ENCODE measurements at places on chromosomes 1 and 21.

DNA sequence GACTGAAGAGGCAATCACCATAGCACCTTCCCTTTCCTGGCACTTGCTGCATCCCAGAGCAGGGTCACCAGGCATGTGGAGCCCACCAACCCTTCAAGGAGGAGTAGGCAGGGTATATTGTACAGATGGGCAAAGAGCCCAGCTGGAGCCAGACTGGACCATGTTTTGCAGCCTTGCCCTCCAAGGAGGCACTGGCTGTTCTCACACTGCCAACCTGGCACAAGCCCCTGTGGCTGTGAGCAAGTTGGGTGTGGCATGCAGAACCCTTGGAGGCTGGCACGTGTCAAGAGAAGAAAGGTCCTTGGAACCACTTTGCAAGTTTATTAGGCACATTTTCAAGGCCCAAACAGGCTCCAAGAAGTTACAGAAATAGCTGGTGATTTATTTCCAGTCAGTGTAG lies 146.4 kb downstream of the FOXD2 start:
- no peak for DNase-seq

DNA sequence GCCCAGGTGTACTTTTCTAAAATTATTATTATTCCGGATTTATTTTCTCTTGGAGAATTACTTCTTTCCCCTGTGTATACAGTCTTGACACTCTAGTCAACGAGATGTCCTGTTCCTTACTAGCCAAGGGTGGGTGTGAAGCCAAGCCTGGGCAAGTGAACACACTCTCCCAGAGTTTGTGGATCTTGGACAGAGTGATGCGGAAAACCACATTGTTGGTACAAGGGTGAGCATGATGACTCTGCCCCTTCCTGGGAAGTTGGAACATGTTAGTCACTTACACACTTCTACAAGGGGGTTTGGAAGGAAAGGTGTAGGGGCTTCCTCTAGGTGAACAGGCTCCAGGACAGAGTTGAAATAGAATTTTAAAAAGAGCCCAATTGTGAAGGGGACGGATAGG lies 20.0 kb upstream of the RD3 start:
- DNase-seq, result no peak

DNA sequence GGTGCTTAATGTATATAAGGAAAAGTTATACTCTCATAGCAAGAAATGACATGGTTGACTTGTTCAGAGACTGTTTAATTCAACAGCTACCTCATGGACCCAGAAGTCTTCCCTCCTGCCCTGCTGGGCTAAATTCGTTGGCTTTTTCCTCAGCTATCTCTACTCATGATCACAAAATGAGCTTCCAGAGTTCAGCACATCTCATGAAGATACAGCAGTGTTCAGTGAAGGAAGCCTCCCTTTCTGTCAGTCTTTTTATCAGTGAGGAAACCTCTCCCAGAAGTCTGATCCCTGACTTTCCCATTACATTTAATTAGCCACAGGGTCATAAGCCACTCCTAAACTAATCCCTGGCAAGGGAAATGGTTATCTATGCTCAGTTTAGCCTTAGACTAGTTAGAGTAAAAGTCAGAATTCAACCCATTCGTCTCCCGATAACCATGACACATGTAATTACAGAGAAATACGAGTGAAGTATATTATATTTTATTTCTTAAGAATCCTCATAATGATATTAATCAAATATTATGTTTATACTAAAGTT lies 97.5 kb downstream of the DENND1B start:
- no peak for DNase-seq

- no peak for DNase-seq
These were observed 27.7 kb downstream of the PTPRF start for GRCh38 chr1:43558346-43558841.

GRCh38 chr1:110249256-110249655 lies 39.1 kb downstream of the KCNC4 start:
- DNase-seq, result no peak

GRCh38 chr1:188224263-188224662 lies 1395.5 kb downstream of the PLA2G4A start:
- DNase-seq, result no peak

DNA sequence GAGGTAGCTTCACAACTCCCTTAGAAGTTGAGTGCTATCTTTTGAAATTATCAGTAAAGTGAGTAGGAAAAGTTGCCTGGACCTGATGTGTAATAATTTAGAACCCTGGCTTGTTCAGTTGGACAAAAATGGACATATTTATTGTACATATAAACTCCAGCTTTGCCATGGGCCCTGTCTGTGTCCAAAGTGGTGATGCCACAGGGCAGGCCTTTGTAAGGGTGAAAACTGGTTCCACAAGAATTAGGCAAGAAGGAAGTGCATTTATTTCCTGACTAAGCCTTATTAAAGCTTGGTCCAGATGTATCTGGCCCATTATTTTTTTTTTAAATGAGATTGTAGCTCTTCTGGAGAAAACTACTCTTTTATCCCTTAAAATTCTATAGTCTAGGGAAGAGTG lies 47.9 kb downstream of the MACO1 start:
- no peak for DNase-seq

GRCh38 chr1:62870148-62870547 lies 86.2 kb downstream of the ATG4C start:
- DNase-seq, result no peak

Data from activated naive CD4-positive, alpha-beta T cell treated with Interleukin-2 at 50 U/mL for 16 hours (primary cell).